ENCODE measurements at places on chromosomes 5 and 9. TPM values are rescaled to one million over a fixed set of nuclear protein-coding genes. Genes with fewer than 3 reads are reported as not detected.

DNA sequence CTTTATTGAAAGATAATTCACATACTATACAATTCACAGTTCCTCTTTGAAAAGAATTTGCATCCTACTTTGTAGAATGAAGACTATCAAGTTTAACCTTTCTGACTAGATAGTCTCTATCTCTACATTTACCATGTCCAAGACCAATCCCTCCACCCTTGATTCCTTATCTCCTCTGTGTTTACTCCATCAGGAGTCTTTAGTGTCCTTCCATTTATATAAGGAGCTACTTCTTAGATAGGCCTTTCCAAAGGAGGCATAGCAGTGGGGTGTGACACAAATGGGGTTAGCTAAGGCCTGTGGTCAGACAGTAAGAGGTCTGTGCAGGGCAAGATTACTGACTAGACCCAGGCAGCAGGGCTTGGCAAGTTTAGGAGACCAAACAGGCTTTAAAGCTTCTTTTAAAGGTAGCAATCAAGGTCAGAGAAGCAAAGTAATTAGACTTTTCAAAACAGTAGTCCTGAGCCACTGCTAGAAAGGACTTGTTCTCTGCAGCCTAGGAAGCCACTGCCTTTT lies 11.1 kb upstream of the DMXL1 start:
- no peak overlapping the region for H3K4me3 ChIP-seq
- H3K27ac ChIP-seq, result no peak overlapping the region
- peaks cover 3% of the 10 kb centered on the region for H3K4me1 ChIP-seq
- H3K27me3 ChIP-seq, result no peaks in the 10 kb centered on the region

- no peaks in the 10 kb centered on the region for H3K36me3 ChIP-seq
- no peak overlapping the region for H3K27ac ChIP-seq
- H3K27me3 ChIP-seq, result no peaks in the 10 kb centered on the region
- no peaks in the 10 kb centered on the region for H3K4me1 ChIP-seq
- H3K4me3 ChIP-seq, result no peak overlapping the region
Observed at GRCh38 chr5:164597293-164597900, 1092.0 kb downstream of the MAT2B start.

GRCh38 chr5:139658501-139658927 lies 10.4 kb downstream of the CXXC5 start:
- no peak for DNase-seq
- H3K27ac ChIP-seq, result no peak overlapping the region
- H3K36me3 ChIP-seq, result no peaks in the 10 kb centered on the region
- no peak overlapping the region for H3K4me3 ChIP-seq
- peaks cover 35% of the 10 kb centered on the region for H3K4me1 ChIP-seq
- H3K27me3 ChIP-seq, result no peaks in the 10 kb centered on the region

DNA sequence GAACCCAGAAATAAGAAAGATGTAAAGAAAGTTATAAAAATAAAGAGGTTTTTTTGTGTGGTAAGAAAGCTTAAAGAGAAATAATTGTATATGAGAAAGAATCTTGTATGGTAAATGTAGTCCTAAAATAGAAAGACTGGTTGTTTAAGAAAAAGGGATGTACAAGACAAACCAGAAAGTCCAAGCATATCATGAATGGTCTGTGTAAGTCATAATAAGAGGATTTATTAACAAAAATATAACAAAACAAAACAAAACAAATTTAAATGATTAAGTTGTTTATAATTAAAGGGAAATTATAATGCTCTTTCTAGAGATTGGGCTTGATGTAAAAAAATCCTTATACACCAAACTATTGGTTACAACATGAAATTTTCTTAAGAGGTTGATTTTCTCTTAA lies 590.4 kb upstream of the PTGER4 start:
- no peaks in the 10 kb centered on the region for H3K36me3 ChIP-seq
- no peak overlapping the region for H3K27ac ChIP-seq
- no peak for DNase-seq
- H3K27me3 ChIP-seq, result no peaks in the 10 kb centered on the region

DNA sequence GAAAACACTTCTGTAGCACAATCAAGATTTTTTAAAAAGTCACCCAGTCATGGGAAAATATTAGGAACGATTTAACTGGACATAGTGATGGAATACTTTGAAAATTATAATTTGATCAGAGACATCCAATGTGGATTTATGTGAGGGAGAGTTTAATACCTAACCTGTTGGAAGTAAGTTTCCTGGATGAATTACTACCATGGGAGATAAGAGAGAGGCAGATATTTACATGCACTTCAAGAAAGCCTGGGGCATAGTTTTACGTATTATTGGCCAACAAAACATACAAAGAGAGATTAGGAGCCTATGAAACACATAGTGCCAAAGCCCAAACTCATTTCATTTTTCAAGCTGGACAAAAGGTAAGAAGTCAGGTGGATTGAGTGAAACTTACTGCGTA lies 336.8 kb downstream of the SLIT3 start:
- no peak overlapping the region for H3K4me3 ChIP-seq
- peaks cover 42% of the 10 kb centered on the region for H3K27me3 ChIP-seq
- H3K4me1 ChIP-seq, result no peaks in the 10 kb centered on the region
- no peak overlapping the region for H3K27ac ChIP-seq
- DNase-seq, result no peak
- H3K36me3 ChIP-seq, result no peaks in the 10 kb centered on the region

Gene FOXD4L6
- total RNA-seq, result not detected

GRCh38 chr9:120698766-120699165 lies 15.5 kb downstream of the MEGF9 start:
- H3K27me3 ChIP-seq, result peaks cover 32% of the 10 kb centered on the region
- H3K27ac ChIP-seq, result no peak overlapping the region
- no peak for DNase-seq

- peak; percentile 82 for DNase-seq
- H3K4me1 ChIP-seq, result no peaks in the 10 kb centered on the region
- no peak overlapping the region for H3K4me3 ChIP-seq
- H3K27me3 ChIP-seq, result no peaks in the 10 kb centered on the region
- H3K27ac ChIP-seq, result no peak overlapping the region
- H3K36me3 ChIP-seq, result no peaks in the 10 kb centered on the region
Observed at GRCh38 chr9:2367970-2368369, 253.6 kb upstream of the VLDLR start.

DNA sequence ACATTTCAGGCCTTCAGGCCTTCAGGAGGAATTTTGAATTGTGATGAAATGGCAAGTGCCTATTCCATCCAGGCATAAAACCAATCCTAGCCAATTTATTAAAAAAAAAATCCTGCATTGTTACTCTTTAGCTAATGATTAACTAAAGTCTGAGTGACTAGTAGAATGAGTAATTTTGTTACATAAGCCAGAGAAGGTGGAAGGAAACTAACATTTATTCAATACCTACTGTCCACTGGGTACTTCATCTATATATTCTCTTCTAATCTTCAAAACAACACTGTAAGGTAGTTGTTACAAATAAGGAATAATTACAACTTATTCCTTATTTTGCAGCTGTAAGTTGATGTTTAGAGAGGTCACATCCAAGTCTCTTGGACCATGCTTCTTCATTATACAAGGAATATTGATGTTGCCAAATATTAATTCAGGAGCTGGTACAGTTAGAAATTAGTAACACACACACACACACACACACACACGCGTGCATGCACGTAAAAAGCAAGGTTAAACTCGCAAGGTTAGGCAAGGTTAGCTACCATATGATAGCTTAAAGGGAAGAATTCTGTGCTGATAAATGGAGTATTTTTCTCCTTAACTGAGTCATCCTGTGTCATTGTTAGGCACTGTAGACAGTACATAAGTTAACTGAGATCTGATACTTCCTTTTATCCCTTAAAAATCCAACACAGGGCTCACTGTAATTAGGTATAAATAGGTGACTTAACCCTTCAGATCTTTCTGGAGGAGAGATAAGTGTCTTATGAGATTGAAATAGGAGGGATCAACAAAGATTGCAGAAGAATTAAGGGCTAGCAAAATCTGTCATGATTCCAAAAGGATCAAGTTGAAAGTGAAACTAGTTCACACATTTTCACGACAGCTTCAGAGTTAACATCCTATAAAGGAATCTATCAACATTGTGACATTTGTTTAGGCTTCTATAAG lies 596.9 kb downstream of the PDE4D start:
- H3K27me3 ChIP-seq, result no peaks in the 10 kb centered on the region
- H3K4me1 ChIP-seq, result peaks cover 7% of the 10 kb centered on the region
- H3K36me3 ChIP-seq, result no peaks in the 10 kb centered on the region
- no peak for DNase-seq

Gene CARTPT
- not detected for total RNA-seq

DNA sequence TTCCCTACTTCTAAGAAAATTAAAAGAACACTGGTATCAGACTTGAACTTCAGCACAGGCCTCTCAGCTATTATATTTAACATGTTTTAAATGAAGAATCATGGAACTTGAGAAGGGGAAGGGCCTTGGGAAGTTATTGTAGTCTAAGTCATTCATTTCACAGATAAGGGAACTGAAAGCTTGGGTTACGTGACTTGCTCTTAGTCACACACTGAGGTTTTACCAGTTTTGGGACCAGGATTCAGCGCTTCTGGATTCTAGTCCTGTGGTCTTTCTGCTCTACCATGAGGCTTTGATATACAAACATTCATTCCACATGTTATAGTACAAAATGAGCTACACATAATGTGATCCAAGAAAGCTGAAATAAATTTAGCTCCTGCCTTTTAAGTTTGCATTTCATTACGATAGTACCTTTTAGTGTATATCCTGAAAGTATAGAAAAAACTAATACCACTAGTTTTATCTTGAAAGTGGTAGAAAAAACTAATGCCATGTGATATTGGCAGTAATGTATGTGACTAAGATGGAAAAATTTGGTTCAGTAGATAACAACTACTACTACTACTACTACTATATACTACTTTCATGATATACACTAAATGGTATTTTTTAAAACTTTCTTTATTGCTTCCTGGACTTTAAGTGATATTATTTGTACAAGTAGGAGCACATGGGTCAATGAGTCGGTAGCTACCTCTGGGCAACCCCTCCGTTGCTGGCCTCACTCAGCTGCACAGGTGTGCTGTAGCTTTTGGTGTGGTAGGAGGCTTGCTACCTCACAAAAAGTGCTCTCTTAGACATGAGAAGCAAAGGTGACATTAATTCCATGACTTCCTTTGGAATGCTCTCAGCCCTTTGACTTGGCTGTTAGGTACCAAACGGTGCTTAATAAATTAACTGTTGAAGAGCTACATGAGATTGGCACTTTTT lies 40.7 kb downstream of the F2RL2 start:
- H3K4me3 ChIP-seq, result no peak overlapping the region
- no peak overlapping the region for H3K27ac ChIP-seq
- DNase-seq, result no peak
- no peaks in the 10 kb centered on the region for H3K36me3 ChIP-seq
- H3K27me3 ChIP-seq, result no peaks in the 10 kb centered on the region

DNA sequence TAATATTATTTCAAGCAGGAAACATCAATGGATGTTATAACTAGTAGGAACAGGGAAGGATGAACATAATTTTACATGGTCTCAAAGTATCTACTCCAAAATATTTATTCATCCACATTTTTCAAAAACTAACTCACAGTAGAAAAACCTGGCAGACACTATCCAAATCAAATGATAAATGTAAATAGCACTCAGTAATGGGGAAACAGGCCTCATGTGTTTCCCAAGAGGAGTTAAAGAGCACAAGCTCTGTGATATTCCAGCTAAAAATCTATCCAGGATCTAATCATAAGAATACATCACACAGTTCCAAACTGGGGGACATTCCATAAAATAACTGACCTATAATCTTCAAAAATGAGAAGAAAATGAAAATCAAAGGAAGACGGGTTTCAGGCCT lies 443.1 kb downstream of the ZNF608 start:
- no peaks in the 10 kb centered on the region for H3K36me3 ChIP-seq
- DNase-seq, result no peak
- peak overlapping the region; percentile 50 for H3K4me3 ChIP-seq
- no peaks in the 10 kb centered on the region for H3K27me3 ChIP-seq
- H3K27ac ChIP-seq, result no peak overlapping the region
- peaks cover 4% of the 10 kb centered on the region for H3K4me1 ChIP-seq

DNA sequence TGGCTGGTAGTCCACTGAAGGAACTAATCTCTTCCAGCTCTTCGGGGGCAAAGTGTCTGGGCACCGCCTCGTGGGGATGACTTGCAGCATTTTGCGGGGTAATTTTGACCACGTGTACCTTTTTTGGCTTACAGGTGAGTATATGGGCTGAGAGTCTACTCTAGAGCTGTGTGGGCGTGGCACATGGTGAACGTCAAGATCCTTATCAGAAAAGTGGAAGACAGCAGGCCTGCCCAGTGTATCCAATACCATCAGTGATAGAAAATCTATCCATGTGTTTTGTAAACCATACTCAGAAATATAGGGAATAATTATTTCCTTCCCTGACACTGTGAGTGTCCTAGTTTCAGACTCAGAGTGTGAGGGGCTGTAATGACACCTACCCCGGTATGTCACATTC lies 148.5 kb downstream of the SLIT3 start:
- DNase-seq, result no peak
- no peaks in the 10 kb centered on the region for H3K27me3 ChIP-seq
- no peak overlapping the region for H3K4me3 ChIP-seq
- H3K36me3 ChIP-seq, result no peaks in the 10 kb centered on the region

Gene GLRA1
- not detected for total RNA-seq

- DNase-seq, result no peak
- peaks cover 30% of the 10 kb centered on the region for H3K36me3 ChIP-seq
- H3K4me1 ChIP-seq, result peaks cover 12% of the 10 kb centered on the region
- H3K27me3 ChIP-seq, result no peaks in the 10 kb centered on the region
Observed at GRCh38 chr5:95883185-95884016, 60.9 kb upstream of the GLRX start.

DNA sequence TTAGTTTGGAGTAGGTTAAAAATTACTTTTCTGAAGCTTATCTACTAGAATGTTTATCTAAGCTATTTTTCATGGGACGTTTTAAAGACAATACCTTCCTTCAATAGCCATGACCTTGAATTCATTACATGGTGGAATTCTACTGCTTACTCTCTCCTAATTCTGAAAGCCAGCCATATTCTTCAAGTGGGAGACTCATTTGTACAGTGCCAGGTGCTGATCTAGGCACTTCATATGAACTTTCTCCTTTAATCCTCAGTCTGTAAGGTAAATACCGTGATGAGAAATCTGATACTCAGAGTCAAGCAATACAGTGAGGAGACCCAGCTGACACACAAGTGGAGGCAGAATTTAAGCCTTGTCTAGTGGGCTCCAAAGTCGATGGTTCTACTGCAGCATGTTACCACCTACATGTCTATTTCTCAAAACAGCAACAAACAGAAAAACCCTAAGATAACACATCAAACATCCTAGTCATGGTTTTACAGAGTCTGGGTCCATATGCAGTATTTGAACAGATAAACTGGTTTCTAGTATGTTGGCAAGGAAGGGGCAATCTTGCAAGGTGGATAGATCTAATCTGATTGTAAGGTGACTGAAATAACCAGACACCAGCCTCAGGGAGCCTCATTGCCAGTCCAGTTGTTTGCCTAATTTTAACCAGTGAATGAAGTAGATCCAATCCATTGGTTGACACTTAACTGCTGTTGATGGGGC lies 243.7 kb downstream of the PIK3R1 start:
- no peak overlapping the region for H3K4me3 ChIP-seq
- H3K27ac ChIP-seq, result no peak overlapping the region
- H3K36me3 ChIP-seq, result no peaks in the 10 kb centered on the region
- H3K27me3 ChIP-seq, result no peaks in the 10 kb centered on the region
- no peaks in the 10 kb centered on the region for H3K4me1 ChIP-seq

- H3K27me3 ChIP-seq, result no peaks in the 10 kb centered on the region
- peak overlapping the region; percentile 12 for H3K27ac ChIP-seq
- no peaks in the 10 kb centered on the region for H3K36me3 ChIP-seq
- peak; percentile 69 for DNase-seq
Observed at GRCh38 chr9:83432104-83432627, 106.0 kb downstream of the FRMD3 start.
